ENCODE measurements at places on chromosomes 3 and 15.

DNA sequence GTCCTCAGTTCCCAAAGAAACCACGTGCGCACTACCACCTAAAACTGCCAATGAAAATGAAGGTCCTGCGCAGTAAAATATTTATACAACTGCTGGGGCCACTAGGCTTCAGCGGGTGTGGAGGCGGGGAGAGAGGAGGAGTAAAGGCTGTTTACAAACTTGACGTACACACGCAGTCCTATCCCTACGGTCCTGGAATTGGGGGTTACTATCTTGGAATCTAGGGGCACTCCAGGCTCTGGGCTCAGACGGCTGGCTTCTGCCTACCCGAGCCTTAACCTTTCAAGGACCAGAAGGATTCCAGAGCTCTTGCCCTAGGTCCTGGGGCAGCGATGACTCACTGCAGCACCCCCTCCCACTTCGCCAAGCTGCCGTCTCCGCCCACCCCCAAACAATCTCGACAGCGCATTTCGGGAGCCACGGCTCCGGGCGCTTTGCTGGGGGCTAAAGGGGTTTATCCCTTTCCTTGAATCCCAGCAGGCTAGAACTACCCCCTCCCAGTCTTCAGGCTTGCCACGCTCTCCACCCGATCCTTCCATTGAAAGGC is 3.0 kb downstream of the ADAMTS9 start:
- DNase-seq: no peak

DNA sequence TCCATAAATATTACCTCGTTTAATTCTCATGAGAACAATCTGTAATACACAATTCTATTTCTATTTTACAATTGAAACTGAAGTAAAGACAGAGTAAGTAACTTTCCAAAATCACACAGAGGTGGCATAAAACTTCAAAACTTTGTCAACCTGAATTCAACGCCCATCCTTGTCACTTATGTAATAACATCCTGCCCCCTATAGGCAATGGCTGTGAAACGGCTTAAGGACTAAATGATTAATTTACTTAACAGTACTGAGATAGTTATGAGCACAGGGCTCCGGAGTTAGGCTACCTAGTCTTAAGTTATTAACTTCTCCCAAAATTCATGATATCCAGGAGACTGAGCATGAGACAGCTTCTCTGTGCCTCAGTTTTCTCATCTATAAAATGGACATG is 293.1 kb upstream of the CHRM5 start:
- peak; percentile 43 for DNase-seq

DNA sequence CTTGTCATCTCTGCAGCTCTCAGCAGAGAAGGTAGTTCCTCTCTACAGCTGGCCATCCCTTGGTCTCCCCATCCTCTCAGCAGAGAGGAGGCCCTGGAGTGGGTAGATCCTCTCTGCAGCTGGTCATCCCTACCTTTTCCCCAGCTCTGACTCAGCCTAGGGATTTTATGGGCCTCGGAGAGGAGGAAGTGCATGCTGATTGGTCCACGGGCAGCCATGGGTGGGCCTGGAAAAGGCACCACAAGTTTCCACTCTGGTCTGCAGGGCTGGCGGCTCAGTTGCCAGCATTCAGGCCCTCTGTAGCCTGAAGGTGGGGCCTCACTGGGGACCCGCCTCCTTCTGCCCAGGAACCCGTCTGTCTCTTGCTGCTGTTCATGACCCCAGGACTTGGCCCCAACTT is 36.9 kb downstream of the NR1D2 start:
- DNase-seq: no peak

GRCh38 chr15:92435145-92435544 is 41.5 kb downstream of the ST8SIA2 start:
- DNase-seq: no peak

DNA sequence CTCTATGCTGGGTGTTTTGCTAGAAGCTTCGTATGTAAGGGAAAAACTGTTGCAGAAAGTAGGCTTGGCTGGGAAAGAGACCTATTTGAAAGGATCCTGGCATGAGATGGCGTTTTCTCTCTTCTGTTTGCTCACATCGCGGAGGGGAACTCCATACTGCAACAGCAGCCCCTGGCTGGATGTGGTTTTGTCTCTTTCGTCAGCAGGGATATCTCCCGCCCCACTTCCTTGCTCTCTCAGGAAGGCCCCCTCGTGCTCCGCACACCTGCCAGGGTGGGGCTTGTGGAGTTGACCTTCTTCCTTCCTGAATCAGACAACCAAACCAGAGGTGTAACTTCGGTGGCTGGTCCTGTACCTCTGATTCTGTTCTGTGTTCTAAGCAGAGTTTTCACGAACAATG is 26.4 kb upstream of the MYZAP start:
- DNase-seq: no peak

GRCh38 chr3:179652447-179653095 is at the start of gene USP13:
Gene USP13 (plus strand): TSS chr3:179653040. CDS start chr3:179653226, 186 bp downstream.
- DNase-seq: peak; percentile 80

DNA sequence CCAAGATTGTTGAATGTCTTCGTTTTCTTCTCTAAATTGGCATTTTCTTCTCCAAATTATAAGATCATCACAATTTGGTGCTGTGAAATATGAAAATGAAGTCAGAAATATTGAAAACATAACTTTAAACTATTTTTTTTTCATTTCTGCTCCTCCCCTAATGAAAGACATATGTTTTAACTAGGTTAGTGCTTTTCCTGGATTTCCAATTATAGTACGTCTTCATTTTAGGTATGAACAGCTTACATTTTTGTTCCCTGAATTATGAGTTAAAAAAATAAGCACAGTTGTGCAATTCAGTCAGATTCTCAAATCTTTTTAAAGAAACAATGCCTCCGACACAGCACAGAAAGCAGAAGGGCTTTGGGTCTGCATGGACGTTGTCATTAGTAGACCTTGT is 83.5 kb upstream of the CFAP20DC start:
- DNase-seq: no peak

- no peak for DNase-seq
Measured at GRCh38 chr3:48684480-48685143, 1.1 kb downstream of the NCKIPSD start.

DNA sequence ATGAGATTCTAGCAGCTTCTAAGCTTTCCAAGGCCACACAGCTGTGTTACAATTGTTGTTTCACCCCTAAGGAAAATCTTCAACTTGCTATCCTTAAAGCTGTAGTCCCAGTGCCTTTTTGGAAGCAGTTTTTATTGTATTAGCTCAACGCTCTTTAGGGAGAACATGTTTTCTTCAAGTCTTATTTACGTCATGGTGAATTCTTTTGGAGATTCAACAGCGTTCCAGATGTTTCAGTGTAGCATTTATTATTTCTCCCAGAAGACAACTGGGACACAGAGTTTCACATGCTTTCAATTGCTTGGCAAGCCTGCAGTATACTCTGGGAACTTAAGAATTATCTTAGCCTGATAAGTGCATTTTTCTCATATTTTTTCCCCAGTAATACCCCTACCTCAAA is 888.3 kb downstream of the PLOD2 start:
- no peak for DNase-seq

- DNase-seq: no peak
Measured at GRCh38 chr3:59914251-59914650, 864.4 kb upstream of the CFAP20DC start.
